ENCODE measurements at places on chromosomes 6 and 20.

- DNase-seq = no peak
Measured at GRCh38 chr6:5351552-5352210, 90.4 kb downstream of the FARS2 start.

DNA sequence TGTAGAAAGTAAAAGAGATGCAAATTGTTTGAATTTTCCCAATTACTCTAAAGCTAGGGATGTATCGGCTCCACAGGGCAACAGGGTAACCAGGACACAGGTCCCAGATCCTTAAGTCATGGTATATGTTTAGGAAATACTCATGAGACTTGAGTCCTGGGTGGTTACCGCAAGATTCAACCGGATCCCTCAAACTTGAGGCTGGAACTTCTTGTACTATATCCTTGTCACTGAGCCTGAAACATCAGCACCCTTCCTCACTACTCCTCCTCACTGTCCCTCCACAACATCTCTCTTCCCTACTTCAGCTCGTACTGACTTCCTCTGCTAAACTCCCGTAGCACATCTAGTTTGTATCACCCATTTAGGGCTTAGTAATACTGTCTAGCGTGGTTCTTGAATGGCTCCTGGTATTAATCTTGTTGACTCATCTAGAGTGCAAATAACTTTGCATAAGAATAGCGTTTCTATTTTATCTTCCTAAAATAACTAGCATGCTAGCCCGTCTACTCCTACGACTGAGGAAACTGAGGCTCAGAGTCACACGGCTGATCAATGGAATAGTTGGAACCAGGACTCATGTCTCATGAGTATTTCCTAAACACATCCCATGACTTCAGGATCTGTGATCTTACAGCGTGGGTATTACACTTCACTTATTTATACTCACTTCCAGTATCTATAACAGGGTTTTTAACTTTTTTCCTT, 72.1 kb downstream of the FILIP1 start:
- DNase-seq = no peak

DNA sequence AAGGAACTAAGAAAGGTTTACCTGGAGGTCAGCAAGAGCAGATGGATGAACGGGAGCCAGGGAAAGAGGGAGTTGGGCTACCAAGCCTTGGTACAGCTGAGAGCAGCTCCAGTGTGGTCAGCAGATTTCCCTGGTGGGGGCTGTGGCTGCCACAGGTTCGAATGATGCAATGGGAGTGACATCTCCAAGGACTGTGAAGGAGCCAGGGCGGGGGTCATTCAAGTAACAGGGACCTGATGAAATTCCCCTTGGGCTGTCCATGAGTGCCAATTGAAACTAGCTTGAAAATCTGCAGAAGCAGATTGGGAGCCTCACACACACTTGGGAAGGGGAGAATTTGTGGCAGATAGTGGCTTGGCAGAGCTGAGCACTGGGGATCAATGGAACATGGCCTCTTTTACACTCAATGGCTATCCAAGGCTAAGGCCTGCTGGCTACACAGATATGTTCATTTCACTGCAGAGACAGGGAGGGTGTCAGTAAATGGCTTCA, 247.0 kb upstream of the ECI2 start:
- no peak for DNase-seq

- no peak for DNase-seq
Measured at GRCh38 chr6:47801984-47802383, 20.2 kb downstream of the OPN5 start.

DNA sequence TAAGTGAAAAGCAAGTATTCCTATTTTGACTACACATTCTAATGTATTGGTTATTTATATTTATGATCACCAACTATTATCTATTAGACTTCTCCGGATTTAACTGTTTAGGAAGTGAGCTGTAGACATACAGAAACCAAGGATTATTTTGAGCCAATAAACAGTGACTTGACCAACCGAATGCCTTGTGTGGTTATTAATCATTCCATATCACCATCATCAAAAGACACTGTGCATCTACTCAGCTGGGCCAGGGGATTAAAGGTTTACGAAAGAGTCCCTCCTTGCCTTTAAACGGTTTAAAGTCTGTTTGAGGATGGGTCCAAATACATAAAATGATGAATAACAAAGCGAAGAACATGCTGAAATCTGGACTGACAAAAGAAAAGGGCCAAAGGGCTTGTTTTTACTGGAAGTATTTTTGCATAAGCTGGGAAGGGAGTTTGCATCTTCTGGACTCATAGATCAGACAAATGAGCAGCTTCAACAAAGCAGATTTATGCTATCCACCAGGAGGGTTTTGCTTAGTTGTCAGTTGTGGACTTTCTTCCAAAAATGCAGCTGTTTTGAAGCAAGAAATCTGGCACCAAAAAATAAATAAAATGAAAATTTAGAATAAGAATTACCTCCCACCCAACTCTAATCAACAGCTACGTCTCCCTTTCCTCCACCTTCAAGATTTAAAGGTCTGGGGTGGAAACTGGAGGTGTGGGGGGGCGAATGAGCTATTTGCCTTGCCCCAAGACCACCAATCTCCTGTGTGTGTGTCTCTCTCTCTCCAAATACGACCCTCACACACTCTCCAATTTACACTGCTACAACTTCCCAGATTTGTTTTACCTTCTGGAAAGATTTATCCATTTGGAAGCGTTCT, 33.6 kb upstream of the ID4 start:
- peak; percentile 63 for DNase-seq

DNA sequence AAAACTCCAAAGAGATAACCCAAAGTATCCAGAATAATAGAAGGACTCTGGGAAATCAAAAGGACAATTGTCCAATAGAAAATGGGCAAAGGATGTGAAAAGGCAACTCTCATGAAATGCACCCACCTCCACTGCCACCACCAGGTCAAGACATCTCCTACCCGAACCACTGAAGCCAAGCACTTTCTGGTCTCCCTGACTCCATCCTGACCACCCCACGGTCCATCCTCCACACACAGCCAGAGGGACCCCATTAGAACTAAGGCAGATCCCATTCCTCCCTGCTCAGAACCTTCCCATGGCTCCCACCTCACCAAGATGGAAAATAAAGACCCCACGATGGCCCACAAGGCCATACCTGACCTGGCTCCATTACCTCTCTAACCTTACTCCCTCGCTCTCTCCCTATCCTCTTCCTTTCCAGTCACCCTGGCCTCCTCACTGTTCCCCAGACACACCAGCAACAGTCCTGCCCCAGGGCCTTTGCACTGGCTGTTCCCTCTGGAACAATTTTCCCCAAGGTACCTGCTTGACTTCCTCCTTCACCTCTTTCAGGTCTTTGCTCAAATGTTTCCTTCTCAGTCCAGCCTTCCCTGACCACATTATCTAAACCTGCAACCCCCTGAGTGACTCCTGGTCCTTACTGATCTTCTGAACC, 108.1 kb downstream of the PREX1 start:
- DNase-seq = no peak

GRCh38 chr6:81253821-81254220, 498.7 kb downstream of the TENT5A start:
- no peak for DNase-seq

DNA sequence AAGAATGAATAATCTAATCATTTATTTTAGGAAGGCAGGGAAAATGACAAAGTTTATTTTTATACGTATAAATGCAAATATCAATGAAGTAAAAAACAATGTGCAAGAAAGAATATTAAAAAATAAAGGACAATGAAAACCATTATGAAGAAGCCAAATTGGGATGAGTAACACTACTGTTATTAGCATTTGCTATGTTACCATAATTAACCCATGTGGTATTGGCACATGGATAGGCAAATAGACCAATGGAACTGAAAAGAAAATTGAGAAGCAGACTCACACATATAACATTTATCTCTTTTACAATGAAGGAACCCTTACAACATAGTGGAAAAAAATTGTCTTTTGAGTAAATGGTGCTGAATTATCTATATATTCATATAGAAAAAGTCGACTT, 214.6 kb downstream of the CLVS2 start:
- DNase-seq = no peak

DNA sequence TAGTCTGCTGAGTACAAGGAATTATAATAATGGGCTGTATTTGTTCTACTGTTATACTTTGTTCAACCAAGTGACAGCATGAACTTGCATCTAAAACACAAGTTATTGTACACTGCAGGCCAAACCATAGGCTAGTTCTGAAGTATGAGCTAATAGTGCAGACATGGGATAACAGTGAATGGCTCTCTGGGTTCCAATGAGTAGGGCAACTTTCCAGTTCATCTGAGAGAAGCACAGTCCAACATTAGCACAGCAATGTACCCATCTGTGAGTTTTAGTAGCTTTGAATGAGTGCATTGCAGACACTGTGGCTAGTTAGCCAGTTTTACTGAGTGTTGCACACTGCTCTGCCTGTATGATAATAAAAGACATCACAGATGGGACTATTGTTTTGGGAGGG, 56.5 kb upstream of the FUT9 start:
- no peak for DNase-seq

- no peak for DNase-seq
Measured at GRCh38 chr6:36997811-36998722, 7.4 kb upstream of the FGD2 start.

- DNase-seq = no peak
Measured at GRCh38 chr20:21554985-21555384, 41.1 kb upstream of the NKX2-2 start.
